ENCODE measurements at places on chromosomes 6 and 20. TPM values are rescaled to one million over a fixed set of nuclear protein-coding genes. Genes with fewer than 3 reads are reported as not detected.

DEFB124 gene
- not detected for total RNA-seq

SEMG1 gene
- not detected for total RNA-seq

TBX18 gene
- 72.0 TPM for total RNA-seq

ATP6V1G2 gene
- 1.2 TPM for total RNA-seq

ANGPT4 gene
- under 0.01 TPM for total RNA-seq

C20orf202 gene
- under 0.01 TPM for total RNA-seq

SYCP2 gene
- 4.2 TPM for total RNA-seq

BPI gene
- not detected for total RNA-seq

TMEM74B gene
- total RNA-seq = not detected

HLA-DQA1 gene
- total RNA-seq = not detected

CDKN1A gene
- total RNA-seq = 340 TPM

TTI1 gene
- 23.5 TPM for total RNA-seq

HRH3 gene
- total RNA-seq = not detected

MLN gene
- not detected for total RNA-seq

SUMO4 gene
- 2.7 TPM for total RNA-seq

C4B gene
- 6.3 TPM for total RNA-seq

PBOV1 gene
- total RNA-seq = not detected

C2 gene
- total RNA-seq = 0.22 TPM
